Right lobe of liver (tissue), 6 donors: ENCODE measurements at places on chromosomes 6 and 20. TPM values are rescaled to one million over a fixed set of nuclear protein-coding genes. Genes with fewer than 3 reads are reported as not detected.

DNA sequence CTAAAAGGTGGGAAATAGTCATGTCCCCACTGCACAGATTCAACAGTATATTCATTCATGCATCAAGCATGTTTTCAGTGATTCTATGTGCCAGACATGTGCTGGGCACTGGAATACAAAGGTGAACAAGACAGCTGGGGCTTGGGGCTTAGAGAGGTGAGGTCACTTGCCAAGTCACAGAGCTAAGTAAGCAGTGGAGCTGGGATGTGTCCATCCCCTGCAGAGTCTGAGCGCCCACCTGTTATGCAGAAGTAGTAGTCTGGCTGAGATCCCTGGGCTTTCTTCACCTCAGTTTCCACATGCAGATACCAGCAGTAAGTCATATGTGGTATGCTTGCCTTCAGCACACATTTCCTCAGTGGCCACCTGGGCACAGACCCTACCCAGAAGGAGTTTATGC lies 263.8 kb downstream of the DHX35 start:
- H3K36me3 ChIP-seq: no peaks in the 10 kb centered on the region
- no peak overlapping the region for H3K4me3 ChIP-seq
- H3K27ac ChIP-seq: no peak overlapping the region
- H3K27me3 ChIP-seq: no peaks in the 10 kb centered on the region
- no peak for DNase-seq

The POLH gene
- 7.3 TPM for total RNA-seq

DNA sequence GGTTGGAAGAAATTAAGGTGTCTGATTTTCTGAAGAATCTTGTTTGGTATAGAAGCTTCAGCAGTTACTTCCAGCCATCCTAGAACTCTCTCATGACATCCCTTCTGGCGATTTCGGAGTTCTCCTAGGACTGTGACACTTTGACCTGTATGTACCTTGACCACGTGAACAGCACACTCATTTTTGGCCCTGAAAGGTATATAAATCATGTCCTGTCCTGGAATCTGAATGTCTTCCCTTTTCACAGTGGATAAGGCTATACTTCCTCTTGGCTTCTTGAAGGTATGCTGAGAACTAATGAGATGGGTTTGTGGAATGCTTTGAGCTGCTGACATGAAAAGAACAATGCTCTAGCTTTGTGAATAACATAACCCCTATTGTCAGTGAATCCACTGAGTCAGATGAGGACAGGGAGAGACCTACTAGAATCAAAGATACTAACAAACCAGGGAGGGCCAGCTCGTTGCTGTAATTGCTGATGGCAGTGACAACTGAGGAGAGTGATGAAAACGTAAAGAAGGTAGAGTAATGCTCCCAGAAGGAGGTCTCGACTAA lies 6.0 kb upstream of the ZDHHC14 start:
- DNase-seq: no peak
- no peak overlapping the region for H3K4me3 ChIP-seq
- no peaks in the 10 kb centered on the region for H3K36me3 ChIP-seq
- H3K4me1 ChIP-seq: no peaks in the 10 kb centered on the region

The PLA2G7 gene
- 1.6 TPM for total RNA-seq

The PKIB gene
- total RNA-seq: 12.1 TPM
